M059J (cell line): ENCODE measurements at places on chromosomes 3 and 15.

- DNase-seq = peak; percentile 52
These were observed 2.6 kb downstream of the CCDC9B start for GRCh38 chr15:40338041-40338657.

GRCh38 chr15:35838424-35839111, 292.6 kb upstream of the DPH6 start:
- no peak for DNase-seq

GRCh38 chr3:126022741-126023359, 53.9 kb downstream of the ROPN1B start:
- no peak for DNase-seq

- no peak for DNase-seq
These were observed 74.9 kb downstream of the FAM43A start for GRCh38 chr3:194760494-194761137.

- no peak for DNase-seq
These were observed 1.0 kb downstream of the ZNF589 start for GRCh38 chr3:48241796-48242455.

DNA sequence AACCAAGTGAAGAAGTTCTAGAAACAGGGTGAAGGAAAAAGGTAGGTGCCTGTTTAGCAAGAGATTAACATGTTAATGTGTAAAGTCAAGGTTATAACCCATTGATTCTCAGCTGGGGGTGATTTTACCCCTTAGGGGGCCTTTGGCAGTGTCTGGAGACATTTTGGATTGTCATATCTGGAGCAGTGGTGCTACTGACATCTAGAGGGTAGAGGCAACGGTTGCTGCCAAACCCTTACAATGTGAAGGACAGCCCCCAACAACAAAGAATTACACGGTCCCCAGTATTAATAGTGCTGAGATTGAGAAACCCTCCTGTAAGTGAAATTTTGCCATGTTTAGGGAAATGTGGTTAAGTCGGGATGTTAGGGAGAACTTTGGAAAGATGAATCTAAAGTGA, 74.7 kb downstream of the CRYBG3 start:
- peak; percentile 7 for DNase-seq

DNA sequence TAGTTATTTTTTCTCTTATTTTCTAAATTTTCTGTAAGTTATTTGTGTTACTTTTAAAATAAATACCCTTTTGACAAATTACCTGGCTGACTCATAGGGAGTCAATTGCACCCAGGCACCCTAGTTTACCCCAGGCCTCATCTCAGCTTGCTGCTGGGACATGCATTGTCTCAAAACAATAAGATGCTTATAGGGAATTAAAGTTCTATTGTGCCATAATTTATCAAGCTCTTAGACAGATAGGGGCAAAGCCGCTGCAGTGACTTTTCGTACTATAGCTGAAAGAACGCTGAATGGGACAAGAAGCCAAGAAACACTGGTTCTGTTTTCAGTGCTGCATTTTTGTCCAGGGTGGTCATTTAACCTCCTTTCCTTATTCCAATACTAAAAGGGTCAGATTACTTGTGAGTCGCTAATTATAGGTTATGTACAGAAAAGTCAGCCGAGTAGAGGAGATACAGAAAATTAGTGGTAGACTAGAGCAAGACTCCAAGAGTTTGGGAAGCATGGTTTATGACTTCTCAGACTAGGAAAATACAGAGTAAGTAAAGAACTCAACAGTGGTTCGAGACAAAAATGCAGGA, 50.3 kb downstream of the EXD1 start:
- DNase-seq = peak; percentile 34

- DNase-seq = no peak
These were observed 44.2 kb upstream of the WNT5A start for GRCh38 chr3:55531321-55531720.

DNA sequence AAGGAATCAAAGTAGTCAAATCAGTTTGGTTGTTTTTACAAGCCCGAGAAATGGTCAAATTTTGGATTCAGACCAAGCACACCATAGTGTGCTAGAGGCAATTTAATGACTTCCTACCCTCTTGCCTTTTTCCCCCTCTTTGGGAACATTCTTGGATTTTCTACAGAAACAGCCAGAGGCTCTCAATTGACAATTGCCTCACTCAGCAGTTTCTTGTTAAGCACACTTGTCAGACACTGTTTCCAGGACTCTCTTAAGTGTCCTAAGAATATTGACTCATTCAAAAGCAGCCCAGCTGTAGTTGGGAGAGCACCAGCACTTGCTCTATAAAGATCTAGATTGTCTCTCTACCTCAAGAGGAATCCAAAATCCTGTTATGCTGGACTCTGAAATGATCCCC, 1.5 kb upstream of the SLC35G2 start:
- DNase-seq = peak; percentile 71

DNA sequence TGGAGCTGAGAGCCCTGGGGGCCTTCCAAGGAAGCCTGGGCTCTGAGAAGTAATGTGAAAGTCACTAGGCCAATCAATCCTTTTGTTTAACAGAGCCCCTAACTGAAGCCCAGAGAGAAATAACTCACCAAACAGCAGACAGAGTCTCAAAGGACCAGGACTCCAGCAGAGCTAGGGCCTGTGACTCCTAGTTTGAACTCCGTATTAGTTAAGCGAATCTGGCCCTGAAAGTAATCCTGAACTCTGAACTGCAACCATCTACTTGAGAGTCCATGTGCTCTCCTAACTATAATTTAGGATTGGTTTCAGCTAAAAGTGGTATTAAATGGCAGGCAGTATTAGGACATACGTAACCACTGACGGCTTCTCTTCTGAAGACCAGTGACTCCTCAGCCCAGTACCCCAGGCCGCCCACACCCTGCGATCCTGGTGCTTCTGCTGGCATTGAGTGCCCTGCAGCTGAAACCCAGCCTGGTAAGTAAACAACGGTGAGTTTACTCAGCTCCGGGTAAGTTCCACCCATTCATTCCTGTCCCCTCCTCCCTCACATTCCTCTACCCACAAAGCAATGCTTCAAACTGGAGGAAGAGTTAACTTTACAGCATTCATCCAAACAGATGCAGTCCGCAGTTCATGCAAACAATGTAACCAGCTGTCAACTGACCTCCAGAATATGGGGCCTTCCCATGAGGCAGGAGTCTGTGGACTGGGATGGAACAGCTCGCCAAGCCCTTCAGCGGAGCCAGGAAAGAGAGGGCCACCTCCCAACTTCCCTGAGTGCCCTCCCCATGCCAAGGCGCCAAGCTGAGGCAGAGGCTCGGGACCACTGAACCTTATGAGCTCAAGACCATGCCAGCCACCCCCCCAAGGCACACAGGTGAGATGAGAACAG, 7.3 kb downstream of the MYO5C start:
- peak; percentile 48 for DNase-seq

GRCh38 chr15:50865515-50866353, 42.7 kb upstream of the AP4E1 start:
- DNase-seq = no peak

DNA sequence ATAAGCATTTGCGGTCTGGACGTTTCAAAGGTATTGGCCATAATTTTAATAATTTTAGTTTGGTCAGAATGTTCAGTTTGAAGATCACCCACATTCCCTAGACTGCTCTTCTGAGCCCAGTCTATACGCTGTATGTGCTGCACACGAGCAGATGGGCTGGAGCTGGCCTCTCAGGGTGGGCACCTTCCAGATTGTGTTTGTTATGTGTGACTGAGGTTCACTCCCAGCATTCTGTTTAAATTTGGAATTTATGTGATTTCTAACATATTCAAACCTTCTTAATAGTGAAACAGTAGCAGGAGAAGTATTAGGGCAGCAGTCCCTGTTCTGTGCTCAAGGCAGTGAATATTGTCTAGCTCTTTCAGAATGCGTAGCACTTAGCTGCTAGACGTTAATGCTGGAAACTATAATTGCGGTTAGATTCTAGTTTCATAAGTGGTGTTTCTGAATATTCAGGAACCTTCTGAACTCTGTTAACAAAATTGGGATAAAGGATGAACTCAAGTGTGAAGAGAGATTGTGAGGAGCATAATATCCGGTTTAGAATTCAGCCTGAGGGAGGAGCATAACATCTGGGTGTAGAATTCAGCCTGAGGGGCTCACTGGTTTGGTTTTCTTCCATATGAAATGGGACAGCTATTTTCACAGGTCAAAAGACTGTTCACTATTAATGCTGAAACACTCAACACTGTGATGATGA, 68.6 kb upstream of the RPL35A start:
- DNase-seq = no peak
